ENCODE measurements at places on chromosomes 12 and 14.

- no peak for DNase-seq
Observed at GRCh38 chr12:65952737-65953209, 128.5 kb downstream of the HMGA2 start.

- DNase-seq: no peak
Observed at GRCh38 chr14:86296173-86296572, 766.2 kb downstream of the FLRT2 start.

GRCh38 chr12:1811281-1811947 lies 9.0 kb upstream of the LRTM2 start:
- DNase-seq: no peak

GRCh38 chr14:54444681-54445080 lies 3.5 kb upstream of the CNIH1 start:
- no peak for DNase-seq

DNA sequence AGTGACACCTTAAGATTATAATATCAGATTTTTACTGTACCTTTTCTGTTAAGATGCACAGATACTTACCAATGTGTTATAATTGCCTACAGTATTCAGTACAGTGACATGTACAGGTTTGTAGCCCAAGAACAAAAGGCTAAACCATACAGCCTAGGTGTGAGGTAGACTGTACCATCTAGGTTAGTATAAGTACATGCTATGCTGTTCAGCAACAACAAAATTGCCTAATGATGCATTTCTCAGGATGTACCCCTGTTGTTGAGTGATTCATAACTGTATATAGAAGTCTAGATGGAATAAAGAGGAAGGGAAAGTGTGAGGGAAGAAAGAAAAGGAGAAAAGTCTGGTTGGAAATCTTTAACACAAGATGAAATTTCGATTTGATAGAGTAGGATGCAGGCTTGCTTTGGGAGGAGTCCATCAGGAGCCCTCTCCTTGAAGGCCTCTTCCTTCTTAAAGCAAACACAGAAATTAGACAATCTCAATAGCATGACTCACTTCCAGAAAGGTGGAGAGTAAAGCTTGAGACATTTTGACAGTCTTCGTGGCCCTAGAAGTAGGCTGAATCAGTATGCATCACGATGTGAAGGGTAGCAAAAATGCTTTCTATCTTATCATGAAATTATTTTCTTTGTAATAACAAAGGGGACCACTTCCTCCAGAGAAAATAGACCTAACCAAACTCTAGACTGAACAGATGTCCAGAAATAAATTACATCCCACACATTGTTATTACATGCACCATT lies 191.5 kb downstream of the SYT1 start:
- DNase-seq: no peak

DNA sequence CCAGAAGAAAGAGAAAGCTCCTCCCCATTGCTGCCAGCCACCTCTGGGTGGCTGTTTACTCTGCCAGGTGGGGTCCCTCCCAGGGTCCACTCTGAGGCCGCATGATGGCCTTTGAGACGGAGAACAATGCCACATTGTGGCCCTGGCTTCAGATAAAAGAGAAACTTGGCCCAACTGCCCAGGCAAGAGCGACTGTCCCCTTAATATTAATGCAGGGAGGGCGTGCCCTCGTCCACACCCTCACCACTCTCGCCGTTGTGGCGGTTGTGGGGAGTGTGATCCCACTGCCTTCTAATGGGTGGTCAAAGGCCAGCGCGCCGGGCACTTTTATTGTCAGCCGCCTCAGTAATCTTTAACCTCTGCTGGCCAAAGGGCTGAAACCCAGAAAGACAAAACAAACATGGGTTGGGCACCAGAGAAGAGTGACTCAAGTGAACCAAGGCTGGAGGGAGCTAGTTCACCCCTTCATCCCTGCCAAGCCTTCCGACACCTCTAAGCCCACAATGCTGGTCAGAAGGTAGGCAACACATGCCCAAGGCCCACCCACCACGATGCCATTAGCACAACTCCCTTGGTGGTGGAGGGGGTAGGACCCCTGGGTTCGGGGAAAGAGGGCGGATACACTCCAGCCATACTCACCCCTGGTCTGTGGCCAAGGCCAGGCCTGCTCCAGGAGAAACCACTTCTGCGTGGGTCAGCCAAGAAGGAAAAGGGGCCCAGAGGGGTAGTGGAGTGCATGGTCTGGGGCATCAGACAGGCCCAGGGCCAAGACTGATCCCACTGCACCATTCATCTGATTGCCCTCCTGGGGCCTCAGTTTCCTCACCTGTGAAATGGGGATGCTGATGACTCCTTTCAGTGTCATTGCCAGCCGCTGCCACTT lies 44.5 kb upstream of the BCL11B start:
- no peak for DNase-seq

GRCh38 chr12:108345716-108346633 lies 6.9 kb upstream of the CMKLR1 start:
- DNase-seq: no peak

GRCh38 chr12:123634142-123634561 lies 523 bp downstream of the GTF2H3 start:
- no peak for DNase-seq
